Nucleus accumbens (tissue), 56 donors: ENCODE measurements at places on chromosomes 7 and 10.

- no peak for DNase-seq
Measured at GRCh38 chr10:77274046-77274795, 363.4 kb downstream of the KCNMA1 start.

DNA sequence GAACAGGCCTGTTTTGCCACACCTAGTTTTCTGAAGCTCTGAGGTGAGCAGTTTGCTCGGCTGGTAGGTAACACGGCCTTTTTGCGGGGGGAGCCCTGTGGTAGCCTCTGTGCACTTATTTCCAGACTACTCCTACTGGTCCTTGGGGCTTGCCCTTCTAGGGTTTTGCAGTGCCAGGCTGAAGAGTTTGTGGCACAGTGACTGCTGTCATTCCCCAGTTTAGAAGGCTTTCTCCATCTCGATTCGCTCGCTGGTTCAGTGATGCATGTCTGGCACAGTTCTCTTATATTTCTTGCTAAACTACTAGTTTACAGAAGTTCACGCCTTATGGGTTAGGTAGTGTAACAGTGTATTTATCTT, 711 bp downstream of the KIF20B start:
- DNase-seq, result no peak

DNA sequence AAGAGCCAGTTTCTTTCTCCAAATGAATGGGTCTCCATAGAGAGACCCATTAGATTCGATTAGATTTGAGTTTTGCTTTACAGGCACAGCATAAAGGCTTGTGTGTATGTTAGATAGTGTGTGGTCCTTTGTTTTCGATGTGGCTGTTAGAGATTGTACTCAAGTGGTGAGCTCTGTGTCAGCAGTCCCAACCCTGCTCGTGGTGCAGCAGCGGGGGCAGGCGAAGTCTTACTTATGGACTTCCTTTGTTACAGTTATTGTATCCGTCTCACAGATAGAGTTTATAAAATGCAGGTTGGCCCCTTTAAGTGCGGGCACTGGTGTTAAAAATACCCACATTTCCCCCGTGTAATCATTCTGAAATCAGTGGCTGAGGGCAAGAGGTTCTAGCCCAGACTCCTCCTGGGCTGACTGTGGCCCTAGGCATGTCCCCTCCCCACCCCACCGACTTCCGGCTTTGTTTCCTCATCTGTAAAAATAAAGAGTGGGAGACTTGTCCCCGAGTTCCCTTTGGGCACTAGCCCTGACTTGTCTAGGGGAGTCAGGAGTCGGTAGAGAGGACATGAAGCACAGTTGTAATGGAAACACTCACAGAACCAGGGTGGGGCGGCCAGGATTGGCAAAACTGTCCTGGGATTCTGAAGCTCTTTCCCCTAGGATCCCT, 28.6 kb downstream of the MTURN start:
- DNase-seq, result peak; percentile 60

DNA sequence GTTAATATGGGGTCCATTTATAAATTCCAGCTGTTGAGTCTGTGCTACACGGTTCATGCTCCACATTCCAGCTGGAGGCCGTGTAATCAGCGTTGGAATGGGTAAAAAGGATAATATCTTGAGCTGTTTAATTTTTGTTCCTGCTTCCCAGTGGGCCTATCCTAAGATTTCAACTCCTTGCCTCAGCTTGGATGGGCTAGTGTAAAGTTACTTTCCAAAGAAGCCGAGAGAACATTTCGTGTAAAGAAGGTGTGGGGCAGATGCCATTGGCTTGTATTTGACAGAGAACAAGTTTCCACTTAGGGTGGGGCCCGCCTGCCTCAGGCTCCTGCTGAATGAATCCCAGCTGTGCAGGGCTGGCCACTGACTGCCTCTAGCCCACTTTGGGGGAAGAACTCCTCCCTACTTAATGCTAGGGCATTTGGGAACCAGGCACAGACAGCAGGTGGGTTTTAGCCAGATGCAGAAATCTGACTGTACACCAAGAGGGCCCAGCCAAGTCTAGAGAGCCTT, 125.9 kb upstream of the LYZL2 start:
- DNase-seq, result no peak
